ENCODE measurements at places on chromosomes 12 and 14.

GRCh38 chr14:74988131-74988530 is 14.6 kb upstream of the EIF2B2 start:
- DNase-seq: no peak

- DNase-seq: no peak
Measured at GRCh38 chr14:99202516-99202915, 69.5 kb downstream of the BCL11B start.

- DNase-seq: no peak
Measured at GRCh38 chr14:64685371-64686281, 18.6 kb upstream of the PLEKHG3 start.

- DNase-seq: no peak
Measured at GRCh38 chr12:120879102-120879501, 25.1 kb downstream of the SPPL3 start.

- DNase-seq: no peak
Measured at GRCh38 chr12:50991291-50991690, 34.9 kb downstream of the SLC11A2 start.

- DNase-seq: no peak
Measured at GRCh38 chr14:64040044-64040443, 187.2 kb downstream of the SYNE2 start.

DNA sequence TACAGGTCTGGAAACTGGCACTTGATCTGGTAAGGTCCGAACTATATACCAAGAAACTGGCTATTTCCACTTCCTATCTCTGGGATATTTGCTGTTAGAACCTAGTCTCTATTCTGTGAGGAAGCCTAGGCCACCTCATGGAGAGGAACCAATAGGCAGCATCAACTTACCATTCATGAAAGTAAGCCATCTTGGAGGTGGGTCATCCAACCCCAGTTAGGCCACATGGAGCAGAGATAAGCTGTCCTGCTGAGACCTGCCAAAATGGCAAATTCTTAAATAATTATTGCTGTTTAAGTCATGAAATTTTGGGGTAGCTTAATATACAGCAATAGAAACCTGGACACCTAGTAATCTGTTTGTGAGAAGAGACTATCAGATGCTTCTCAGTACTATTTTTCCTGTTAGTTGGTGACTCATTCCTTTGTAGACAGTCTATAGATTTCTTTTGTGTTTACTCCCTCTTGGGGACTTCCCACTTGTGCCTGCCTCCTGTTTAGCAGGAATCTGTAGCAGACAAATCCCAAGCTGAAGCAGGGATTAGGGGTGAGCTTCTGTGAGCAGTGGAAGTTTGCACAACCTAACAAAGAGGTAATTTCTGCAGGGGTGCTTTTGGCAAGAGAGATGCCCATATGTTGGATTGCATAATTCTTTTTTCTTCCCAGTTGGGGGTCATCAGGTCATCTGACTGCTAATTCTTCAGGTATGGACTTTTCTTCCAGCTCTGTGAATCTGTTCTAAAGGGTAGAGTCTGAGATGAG is 136.8 kb downstream of the IGF1 start:
- no peak for DNase-seq

DNA sequence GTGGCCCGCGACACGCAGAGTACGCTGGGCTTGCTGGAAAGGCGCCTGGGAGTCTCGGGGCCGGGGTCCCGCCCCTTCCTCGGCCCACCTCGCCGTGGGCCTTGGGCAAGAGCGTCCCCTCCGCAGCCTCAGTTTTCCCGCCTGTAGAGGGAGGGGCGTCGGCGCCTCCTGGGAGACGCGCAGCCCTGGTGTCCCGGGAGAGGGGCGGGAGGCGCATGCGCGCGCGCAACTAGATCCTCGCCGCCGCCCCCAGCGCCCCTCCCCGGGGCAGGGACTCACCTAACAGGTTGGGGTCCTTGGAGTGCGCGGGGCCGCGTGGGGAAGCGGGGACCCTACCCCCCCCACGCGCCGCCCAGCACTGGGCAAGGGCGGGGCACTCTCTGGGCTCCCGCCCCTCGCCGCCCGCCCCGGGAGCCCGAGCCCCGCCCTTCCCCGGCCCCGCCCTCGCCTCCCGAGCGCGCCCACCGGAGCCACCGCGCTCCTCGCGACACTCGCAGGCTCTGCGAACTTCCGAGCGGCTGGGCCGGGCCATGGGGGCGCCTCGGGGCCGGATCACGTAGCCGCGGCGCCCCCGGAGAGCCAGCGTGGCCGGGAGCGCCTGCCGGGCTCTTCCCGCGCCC is at the start of gene KIF26A:
Gene KIF26A (plus strand): TSS at position 490 of the 620 bp plus-strand sequence. CDS start 136 bp downstream, outside the sequence.
- no peak for DNase-seq

Data from hypothalamus (tissue), 51 donors.